ENCODE measurements at places on chromosomes 1 and 21.

DNA sequence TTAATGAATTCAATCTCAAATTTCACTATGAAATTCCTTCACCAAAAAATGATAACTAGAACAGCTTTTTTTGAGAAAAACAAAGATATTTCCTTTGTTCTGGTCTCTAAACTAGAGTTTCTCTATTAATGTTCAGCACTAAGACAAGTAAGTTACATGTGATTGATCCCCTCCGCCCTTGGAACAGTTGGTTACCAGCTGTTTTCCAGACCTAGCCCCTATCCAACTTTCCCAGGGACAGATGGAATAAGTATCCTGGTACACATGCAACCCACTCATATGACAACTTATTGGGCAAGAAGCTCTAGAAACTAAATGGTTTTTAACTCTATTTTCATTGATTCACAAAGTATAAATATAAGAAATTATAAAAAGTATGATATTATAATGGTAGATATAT lies 140.4 kb downstream of the COP1 start:
- no peak for DNase-seq

DNA sequence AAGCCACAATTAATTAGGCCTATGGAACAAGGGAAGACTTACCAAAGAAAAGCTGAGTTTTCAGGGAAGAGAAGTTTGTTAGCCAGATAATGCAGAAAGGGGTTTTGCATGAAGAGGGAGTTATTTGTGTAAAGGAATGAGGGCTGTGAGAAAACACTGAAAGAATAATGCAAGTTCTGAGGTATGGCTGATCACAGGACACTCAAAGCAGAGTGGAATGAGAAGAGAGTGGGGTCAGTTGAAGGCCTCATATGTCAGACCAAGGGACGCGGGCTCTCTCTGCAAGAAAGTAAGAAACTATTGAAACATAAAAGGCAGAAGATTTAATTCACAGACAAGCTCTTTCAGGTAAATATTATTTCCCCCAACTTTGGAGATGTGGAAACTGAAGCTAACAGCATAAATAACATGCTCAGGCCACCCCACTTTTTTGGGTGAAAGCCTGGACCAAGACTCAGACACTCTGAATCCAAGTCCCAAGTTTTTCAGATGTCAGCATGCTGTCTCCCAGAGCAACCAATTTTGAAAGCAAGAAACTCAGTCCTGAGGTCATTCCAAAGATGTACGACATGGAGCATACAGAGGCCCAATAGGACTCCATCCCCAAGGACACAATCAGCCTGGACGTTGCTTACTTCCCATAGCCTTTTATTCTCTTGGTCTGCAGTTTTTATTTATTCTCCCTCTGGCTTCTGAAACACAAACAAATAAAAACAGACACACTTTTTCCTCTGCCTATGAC lies 47.3 kb upstream of the FGGY start:
- no peak for DNase-seq

DNA sequence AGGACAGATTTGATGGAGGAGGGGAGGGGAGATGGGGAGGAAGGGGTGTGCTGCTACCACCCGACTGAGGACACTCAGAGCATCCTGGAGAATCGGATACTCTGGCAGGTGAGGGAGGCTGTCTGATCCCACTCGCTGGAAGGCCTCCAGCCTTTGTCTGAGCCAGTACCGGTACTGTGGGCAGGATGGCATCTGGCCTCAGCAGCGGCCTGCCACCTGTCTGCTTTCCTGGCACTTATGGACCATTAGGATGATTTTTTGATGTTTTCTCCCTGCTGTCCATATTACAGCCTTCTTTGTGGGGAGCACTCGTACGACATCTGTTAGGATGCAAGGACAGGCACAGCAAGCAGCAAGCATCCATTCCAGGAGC lies 11.5 kb downstream of the ATP2B4 start:
- DNase-seq: no peak

GRCh38 chr1:38833146-38833545 lies 26.4 kb downstream of the RRAGC start:
- no peak for DNase-seq

DNA sequence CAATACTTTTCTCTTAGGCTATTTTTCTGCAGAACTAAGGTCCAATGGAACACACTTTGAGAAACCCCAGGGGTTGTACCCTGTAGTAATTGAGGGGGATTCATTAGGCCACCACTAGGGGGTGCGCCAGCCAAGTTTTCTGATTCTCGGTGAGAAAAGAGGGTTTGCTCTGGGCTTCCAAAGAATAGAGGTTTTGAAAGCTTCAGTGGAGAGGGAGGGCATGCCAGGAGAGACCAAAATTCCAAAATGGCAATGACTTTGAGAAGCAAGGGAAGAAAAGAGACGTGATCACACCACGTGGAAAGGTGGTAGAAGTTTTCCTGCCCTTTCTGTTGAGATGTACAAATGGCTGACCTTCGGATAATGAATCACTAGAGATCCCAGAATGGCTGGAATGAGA lies 323.3 kb downstream of the RPS6KC1 start:
- peak; percentile 34 for DNase-seq

Measured in CD8-positive, alpha-beta T cell (primary cell).